Adipocyte (in vitro differentiated cells): ENCODE measurements at places on chromosomes 16 and 17.
A peak's percentile ranks its signal among the peaks of the same experiment; 100 is the strongest.

- DNase-seq: peak; percentile 52
Measured at GRCh38 chr16:10114409-10114808, 67.8 kb downstream of the GRIN2A start.

- peak; percentile 43 for DNase-seq
Measured at GRCh38 chr16:30010844-30011713, at the start of gene DOC2A. Gene DOC2A, minus strand, starts transcription at chr16:30011027. Its CDS starts 805 bp downstream, at chr16:30010222.

- no peak for DNase-seq
Measured at GRCh38 chr17:51653878-51654277, 393.5 kb downstream of the UTP18 start.

DNA sequence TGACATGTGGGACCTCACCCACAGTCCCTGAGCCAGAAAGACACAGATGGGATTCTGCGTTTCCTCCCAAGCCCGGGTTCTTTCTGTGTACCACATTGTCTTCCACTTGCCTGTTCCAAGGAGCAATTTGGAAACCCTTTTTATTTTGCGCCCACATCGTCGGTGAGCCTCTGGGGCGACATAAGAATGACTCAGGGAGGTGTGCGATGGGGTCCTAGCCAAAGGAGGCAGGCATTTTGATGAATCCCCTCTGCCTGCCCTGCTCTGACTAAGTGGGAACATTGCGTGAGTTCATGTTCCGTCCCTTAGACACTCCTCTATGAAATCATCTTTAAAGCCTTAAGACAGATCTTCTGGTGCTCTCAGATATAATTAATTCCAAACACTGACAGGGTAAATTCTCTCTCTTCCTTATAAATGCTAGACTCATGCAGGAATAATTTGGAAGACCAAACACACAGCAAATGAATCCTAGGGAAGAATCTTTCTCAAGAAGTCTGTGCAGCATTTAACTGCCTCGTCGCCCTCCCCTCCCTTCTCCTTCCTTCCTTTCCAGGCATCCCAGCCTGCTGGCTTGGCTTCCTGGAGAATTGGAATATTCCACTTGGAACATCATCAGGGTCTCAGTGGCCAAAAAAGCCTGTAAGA, 52.7 kb upstream of the FOXF1 start:
- peak; percentile 85 for DNase-seq

DNA sequence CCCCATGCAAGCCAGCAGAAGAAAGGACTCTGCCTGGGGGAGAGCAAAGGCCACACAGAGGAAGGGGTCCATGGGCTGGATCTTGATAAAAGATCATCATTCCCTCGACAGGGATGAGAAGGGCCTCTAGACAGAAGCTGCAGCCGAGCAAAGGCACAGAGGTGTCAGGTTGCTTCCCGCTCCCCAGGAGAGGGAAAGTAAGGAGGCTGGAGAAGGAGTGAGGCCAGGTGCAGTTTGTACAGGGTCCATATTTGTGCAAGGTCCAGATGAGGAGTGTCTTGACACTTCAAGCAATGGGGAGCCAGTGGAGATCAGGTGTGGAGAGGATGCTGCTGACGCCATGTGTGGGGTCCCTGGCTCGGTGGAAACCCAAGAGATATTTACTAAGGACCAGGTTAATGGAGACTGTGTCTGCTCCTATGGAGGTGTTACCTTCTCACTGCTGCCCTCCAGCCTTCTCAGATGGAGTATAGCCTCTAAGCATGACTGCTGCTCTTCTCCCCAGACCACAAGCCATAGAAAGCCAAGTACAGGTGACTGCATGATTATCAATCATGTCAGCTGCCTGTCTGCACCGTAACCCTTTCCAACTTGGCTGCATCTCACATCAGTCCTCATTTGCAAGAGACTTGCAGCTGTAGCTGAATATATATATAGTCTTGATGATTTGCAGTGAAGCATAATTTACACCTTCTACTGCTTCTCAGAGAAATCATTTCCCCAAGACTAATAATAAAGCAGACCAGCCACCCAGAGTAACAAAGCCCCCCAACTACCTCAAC, 21.1 kb downstream of the GAS7 start:
- no peak for DNase-seq

DNA sequence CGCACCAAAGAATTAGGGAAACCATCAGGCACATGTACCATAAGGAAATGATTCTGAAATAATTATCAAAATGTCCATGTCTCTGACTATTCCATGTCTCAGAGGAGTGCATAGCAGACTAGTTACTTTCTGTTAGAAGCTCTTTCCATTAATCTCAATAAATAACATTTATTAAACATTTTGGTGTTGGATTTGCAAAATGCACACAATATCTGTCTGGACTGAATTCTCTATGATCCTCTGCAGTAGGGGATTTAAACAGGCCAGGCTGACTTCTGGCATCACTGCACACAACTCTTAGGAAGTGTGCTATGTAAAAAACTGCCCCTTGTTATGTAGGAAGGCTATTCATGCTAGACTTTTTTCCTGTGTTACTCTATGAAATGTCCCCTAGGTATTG, 283.3 kb upstream of the CDH5 start:
- DNase-seq: no peak

GRCh38 chr16:88347656-88348376, 34.9 kb upstream of the ZNF469 start:
- no peak for DNase-seq

- no peak for DNase-seq
Measured at GRCh38 chr16:79632289-79632688, 31.8 kb upstream of the MAF start.

GRCh38 chr17:6476076-6476809, 32.0 kb downstream of the PIMREG start:
- no peak for DNase-seq

- no peak for DNase-seq
Measured at GRCh38 chr17:49815761-49816281, 27.3 kb downstream of the KAT7 start.

DNA sequence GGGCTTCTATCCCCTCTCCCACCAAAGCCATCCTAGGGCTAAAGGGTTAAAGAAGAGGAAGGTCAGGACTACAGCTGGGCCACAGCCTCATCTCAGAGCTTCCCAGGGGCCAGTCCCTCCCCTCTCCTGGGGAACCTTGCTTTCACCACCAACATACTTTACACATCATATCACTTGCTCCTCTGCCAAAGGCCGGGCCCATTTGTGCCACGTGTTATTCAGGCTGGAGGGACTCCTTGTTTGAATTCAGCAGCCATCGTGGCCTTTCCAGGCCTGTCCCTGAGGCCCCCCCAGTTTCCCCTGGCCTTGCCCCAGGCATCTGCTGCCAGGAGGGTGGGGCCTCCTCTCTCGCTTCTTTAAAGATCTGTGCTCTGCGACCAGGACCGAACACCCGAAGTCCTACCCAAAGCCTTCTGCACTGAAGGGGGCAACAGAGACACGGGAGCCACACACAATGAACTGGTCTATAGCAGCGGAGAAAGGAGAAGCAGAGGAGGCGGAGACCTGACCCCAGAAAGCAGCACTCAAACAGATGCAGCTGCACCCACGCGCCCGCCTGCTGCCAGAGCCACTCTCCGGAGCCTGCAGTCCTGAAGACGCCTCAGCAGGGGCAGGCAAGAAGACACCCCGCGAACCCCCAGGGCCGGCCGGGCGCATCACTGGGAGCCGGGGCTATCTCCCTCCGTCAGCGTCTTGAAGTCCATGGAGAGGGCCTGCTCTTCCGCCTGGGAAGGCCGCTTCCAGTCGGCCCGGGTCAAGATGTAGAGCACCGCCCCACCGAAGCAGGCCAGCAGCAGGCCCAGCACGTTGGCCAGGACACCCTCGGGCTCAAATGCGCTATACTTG, 12.1 kb downstream of the CYB561 start:
- peak; percentile 85 for DNase-seq

GRCh38 chr17:62911114-62911513, 54.9 kb upstream of the TANC2 start:
- no peak for DNase-seq

DNA sequence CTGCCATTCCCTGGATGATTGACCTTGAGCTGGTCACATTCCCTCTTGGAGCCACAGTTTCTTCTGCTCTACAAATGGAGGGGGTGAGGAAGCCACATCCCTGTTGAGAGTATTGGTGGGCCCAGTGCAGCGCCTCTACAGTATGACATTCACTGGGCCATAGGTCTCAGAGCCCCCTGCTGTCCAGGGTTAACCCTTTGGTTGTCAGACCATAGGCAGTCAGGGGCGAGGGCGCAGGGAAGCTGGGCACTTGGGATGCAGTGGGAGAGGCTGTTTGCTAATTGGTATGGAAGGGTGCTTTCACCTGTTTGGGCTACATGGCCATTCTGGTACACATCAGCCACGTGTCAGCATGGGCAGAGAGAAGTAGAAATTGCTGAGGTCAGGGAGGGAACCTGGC, 27.3 kb upstream of the WFDC1 start:
- DNase-seq: no peak

- no peak for DNase-seq
Measured at GRCh38 chr17:18195246-18195645, 11.6 kb downstream of the ALKBH5 start.

DNA sequence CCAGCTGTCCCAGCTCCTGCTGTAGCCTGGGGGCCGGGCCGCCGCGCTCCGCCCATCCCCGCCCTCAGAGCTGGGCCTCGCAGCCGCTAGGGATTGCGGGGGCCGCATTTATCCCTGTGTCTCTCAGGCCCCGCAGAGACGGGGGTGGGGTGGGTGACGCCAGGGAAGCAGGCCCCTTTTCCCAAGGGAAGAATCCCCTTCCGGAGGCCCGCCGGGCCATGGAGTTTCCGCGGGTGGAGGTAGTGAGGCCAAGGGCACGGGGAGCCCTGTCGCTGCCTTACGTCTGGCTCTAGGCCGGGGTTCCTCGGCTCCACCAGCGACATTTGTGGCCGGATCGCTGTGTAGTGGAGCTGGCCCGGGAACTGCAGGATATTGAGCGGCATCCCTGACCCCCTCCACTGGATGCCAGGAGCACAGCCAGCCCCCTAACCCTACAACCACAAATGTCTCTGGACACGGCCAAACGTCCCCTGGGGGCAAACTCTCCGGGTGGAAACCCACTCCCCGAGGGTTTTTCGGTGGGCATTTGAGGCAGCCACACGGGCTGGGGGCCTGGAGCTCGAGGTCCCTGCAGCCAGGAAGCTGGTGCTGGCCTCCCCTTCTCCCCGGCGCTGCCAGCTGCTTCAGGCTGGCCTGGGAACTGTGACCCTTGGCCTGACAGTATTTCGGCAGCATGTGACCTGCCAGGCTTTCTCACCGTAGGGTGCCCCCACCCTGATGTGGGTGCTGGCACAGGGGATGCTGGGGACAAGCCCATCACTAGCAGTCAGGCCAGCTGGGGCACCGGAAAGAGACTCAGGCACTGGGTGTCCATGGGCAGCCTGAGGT, 12.0 kb upstream of the CD300A start:
- DNase-seq: no peak

- no peak for DNase-seq
Measured at GRCh38 chr17:58974354-58974753, 132.3 kb downstream of the TRIM37 start.

GRCh38 chr16:31186930-31187807, 7.2 kb downstream of the FUS start:
- no peak for DNase-seq

- no peak for DNase-seq
Measured at GRCh38 chr16:24337013-24337412, 80.9 kb downstream of the CACNG3 start.

- DNase-seq: no peak
Measured at GRCh38 chr17:27918498-27918897, 25.3 kb upstream of the LYRM9 start.

- DNase-seq: no peak
Measured at GRCh38 chr17:10807704-10808128, 3.8 kb upstream of the TMEM238L start.

DNA sequence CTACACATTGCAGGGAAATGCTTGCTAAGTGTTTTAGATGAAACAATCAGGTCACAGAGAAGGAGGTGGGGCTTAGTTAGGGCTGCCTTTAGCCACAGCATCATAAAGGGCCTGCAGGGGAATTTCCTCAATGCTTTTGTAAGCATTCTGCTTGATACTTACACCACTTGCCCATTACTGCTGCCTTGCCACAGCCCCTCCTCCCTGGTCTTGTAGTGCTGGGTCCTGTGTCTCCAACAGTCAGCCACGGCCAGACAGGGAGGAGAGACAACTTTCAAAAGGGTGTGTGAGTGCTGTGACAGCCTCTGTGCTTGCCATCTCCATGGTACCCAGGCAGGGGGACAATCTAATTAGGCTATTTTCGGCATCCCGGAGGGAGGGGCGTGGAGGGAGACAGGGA, 111.2 kb downstream of the SHISA9 start:
- no peak for DNase-seq

- DNase-seq: no peak
Measured at GRCh38 chr17:63447471-63448009, 1.4 kb upstream of the CYB561 start.

DNA sequence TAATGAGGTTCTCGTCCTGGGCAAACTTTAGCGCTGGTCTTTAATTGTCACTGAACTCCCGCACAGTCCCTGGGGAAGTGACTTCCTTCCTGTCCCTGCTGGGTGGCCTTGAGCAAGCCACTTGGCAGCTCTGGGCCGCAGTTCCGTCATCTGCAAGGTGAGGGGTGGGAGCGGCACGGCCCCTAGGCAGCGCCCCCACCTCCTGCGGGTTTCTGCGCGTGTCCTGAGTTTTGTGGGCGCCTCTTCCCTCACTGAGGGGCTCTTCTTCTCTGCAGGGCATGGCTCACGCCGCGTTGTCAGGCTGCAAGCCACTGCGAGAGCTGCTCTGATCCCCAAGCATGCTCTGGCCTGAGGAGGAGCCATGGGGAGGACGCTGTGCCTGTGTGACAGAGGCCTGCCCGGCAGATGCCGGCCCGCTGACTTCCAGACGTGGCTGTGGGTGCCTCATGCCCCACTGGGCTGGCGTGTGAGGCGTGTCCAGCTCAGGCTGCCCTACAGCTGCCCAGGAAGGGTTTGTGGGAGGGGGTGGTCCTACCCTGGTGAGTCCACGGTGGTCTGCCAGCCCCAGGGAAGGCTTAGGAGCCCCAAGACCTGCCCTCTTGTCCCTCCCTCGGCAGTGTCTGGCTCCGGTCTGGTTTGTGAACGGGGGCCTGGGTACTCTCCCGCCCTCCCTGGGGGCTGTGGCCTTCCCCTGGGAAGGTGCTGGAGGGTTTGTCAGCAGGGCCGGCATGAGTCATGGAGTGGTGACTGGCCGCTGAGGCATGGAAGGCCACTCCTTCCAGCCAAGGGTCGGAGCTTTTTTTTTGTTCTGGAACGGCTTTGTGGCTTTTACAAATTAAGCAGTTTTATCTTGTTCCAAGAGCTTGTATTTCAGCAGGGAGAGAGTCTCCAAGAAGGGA, 182.0 kb downstream of the SEC14L1 start:
- peak; percentile 98 for DNase-seq

GRCh38 chr16:64809876-64810629, 311.8 kb downstream of the CDH11 start:
- no peak for DNase-seq
